NCI-H146 (cell line): ENCODE measurements at places on chromosomes 5 and 9.
A peak's percentile ranks its signal among the peaks of the same experiment; 100 is the strongest.

DNA sequence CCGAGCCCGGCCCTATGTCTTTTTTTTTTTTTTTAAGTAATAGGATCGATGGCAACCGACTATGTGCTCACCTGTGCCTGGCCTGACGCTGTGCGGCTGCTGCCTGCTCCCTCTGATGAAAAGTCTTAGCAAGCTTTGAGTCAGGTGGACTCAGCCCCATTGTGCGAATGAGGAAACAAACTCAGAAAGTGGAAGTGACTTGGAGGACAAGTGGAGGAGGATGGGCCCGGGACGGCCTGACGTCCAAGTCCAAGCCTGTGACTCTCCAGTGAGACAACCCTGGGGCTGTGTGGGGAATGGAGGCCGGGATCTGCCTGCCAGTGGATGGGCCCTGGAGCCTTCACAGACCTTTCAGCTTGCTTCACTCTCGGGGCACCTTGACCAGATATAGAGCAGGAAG, 57.9 kb downstream of the EXD3 start:
- DNase-seq: no peak

DNA sequence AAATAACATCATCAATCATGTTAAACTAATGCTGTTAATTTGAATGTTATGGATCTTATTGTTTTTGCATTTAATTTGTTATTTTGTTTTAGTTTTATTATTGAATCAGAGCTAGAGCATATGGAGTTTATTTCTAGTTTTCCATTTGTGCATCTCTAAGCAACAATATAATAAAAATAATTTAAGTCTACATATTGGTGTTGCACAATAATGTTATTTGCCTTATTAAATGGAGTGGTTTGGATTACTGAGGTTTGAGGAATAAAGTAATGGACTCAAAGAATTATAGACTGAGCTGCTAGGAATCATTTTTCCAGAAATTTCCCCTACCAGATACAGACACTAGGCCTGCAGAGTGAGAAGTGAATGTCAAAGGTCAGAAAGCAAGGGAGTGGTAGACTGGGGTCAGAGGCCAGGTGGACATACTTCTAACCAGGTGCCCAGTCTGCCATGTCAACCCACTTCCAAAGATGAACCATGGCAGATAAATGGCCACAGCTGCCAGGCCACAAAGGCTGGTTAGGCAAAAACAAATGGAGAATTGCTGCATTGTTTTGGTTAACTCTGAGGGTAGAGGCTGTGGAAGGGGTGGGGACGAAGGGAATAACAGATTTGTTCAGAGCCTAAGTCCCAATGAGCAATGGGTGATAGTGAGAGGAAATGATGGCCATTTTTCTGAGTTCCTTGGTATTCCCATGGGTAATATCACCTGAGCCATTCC, 113.1 kb downstream of the FBXL7 start:
- no peak for DNase-seq

DNA sequence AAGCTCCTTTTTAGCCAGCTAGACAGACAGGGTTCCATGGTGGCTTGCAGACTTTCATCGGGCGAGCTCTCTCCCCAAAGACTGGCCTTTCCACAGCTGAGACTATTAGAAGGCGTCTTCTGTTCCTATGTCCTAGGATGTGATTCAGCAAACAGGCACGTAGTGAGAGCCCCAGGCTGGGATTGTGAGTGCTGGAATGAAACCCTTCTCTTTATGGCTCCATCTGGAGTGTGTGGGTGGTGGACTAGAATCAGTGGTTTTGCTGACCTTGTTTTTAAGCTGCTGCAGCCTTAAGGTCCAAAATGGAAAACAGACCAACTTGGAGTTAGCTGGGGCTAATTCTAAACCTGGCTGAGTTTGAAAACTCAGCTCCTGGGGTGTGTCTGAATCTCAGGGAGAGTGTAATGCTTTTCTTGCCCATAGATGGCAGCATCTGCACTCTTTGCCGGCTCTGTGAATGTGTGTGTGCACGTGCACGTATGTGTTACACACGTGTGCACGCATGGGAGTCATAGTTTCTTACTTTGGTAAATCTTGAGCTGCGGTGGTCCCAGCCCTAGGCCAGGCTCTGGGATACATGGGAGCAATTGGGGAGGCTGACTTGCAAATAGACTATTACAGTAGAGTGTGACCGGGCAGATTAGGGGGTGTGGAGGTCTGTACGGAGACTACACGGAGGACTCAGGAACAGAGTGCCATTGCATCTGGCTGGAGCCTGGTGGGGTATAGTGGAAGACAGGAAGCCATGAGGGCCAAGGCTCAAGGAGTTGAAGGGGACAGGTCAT, 10.7 kb downstream of the GSN start:
- peak; percentile 24 for DNase-seq

DNA sequence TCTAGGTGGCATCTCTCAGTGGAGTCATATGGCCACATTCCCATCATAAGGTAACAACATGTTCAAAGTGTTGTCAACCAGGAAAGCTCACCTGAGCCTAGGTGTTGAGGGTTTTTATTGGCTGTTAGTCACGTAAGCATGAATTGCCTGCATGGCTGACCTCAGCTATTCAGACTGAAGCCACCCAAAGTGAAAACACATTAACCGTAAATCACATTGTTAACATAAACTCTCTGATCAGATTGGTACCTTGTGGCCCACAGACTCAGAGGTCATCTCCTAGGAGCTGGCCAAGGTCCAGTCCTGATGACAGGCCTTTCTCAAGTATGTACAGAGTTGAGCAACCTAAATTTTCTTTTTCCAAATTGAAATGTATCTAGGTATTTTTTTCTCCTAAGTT, 26.7 kb downstream of the SRFBP1 start:
- DNase-seq: no peak

DNA sequence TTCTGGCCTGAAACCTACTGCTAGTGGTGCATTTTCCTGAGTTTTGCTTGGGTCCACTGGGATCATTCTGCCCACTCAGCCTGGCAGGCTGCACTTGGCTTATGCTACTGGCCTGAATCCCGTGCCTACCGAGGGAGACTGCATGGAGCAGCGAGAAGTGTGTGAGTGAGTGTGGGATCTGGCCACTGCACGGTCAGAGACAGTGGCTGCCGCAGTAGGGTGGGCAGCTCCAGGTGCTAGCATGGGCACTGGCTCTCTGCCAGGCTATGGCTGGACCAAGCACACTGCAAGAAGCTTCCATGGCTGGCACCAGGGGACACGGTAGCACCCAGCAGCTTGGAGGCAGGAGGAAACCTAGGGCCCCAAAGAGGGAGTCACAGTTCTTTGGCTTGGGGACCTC, 1058.7 kb upstream of the ACO1 start:
- no peak for DNase-seq

- no peak for DNase-seq
These were observed 24.4 kb downstream of the HNRNPH1 start for GRCh38 chr5:179599100-179599499.

- no peak for DNase-seq
These were observed 1.0 kb downstream of the MRPS2 start for GRCh38 chr9:135501261-135502167.

DNA sequence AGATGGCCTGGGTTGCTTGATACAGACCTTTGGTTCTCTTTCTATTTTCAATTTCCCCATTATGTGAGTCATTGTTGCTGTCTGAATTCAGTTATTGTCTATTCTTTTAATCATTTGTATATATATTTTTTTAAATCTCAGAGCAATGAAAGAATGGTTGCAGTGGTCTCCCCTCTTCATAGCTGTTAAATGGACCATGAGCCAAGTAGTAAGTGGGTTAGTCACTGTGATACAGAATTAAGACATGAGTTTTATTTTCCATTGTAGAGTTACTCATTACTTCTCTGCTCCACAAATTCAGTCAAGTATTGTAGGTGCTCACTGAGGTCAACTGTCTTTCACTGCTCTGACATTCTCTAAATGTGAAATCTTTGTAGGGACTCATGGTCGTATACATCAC, 174.6 kb upstream of the GRAMD2B start:
- DNase-seq: no peak

DNA sequence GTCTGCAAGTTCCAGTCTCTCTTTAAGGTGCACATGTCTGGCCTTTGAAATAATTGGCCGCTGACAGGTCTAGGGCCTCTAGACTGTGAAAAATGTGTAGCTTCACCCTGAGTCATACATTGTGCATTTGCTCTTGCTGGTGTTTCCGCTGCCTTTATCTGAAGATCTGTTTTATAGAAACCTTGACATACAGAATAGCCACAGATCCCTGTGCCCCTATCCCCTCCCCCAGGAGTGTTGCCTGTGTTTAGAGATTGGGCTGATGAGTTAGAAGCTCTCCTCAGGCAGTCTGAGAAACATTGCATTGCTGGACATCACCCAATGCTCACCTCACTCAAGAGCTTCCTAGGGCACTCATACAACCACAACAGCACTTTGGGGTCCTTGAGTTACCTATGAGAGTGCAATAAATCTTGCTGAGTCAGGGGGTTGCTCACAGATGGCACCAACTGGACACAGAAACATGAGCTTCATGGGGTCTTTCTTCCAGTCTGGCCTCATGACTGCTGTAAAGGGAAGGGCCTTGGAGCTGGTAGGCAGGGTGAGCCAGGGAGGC, 3.8 kb upstream of the ZNF782 start:
- no peak for DNase-seq

DNA sequence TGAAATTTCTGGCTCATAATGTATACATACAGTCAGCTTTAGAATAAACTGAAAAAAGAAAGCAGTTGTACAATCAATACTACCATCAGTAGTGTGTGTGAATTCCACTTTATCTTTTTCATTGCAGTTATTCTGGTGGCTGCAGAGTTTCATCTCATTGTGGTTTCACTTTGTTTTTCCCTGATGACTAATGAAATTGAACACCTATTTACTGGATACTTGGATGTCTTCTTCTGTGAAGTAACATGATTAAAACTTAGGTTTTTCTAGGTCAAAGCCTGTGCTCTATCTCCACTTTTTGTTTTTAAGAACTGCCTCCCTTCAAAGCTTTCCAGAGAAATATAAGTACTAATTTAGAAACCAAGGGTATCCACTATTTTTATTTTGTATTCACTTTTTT, 174.3 kb downstream of the TRPM3 start:
- DNase-seq: no peak

- no peak for DNase-seq
These were observed 45.4 kb upstream of the TDRD7 start for GRCh38 chr9:97366476-97366875.

DNA sequence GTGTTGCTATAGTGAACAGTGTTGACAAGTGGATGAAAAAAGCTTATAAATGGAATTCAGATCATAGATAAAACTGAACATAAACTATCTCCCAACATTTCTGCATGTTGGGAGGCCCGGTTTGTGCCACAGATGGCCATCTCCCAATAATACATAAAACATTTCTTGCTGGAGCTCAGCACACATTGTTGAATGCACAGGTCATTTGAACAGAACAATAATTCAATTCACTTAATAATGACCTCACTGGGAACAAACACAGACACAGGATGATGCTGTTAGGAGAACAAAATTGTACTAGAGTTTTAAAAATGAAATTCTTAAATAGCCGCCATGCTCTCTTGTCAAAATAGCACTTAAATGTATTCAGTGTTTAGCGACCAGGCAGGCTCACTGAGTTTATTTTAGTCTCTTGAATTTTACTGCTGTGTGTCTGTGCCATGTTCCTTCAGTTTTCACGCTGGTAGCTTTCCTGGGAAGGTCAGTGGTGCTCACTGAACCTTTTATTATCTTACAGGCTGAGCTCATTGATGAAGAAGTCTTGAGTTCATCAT, 85.0 kb upstream of the SSBP2 start:
- peak; percentile 8 for DNase-seq

GRCh38 chr9:79591458-79591857, 19.7 kb downstream of the TLE4 start:
- DNase-seq: no peak

DNA sequence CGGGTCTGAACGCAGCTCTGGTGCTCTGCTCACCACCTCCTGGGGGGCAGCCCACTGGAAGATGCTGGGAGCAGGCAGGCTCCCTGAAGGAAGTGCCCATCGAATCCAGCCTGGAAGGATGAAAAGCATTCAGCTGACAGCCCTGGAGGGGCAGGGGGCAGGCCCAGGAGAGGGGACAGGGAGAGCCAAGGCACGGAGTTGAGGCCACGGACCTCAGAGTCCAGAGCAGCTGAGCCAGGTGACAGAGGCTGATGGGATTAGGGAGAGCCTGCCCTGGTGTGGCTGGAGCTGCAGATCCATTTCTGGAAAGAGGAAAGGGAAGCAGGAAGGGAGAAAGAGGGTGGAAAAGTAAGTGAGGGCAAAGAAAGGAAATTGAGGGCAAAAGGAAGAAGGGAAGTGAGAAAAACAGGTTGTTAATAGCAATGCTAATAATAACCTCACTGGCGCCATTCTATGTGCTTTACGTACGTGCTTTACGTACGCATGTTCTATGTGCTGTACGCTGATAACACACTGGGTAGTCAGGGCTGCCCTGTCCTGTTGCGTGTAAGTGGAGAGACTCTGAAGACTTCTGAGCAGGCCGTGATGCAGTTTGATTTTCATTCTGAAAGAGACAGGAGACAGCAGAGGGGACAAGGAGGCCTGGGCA, 52.6 kb downstream of the LMX1B start:
- DNase-seq: no peak

DNA sequence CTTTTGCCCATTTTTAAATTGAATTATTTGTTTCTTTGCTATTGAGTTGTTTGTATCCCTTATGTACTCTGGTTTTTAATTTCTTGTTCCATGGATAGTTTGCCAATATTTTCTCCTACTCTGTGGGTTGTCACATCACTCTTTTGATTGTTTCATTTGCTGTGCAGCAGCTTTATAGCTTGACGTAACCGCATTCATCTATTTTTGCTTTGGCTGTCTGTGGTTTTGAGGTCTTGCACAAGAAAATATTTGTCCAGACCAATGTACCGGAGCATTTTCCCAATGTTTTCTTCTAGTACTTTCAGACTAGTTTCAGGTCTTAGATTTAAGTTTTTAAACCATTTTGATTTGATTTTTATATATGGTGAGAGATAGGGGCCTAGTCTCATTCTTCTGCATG, 36.2 kb upstream of the ZNF366 start:
- DNase-seq: no peak

DNA sequence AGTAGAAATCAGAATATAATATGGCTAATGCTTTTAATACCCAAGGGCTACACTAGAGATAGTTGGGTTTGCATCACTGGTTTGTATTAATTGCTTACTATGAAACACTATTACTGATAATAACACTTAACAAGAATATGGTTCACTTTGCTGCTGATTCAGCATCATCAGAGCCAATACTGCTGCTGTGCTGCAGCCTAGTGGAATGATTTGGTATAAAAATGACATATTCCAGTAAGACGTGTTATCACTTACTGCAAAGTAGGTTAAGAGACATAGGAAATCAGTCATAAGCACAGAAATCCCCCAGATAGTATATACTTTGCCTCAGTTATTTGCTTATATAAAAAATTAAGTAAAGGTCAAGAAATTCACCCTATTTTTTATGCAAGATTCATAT, 2.8 kb downstream of the CDH10 start:
- peak; percentile 25 for DNase-seq

GRCh38 chr5:155181542-155181941, 168.0 kb downstream of the KIF4B start:
- DNase-seq: no peak

GRCh38 chr5:57884346-57885102, 401.9 kb upstream of the ACTBL2 start:
- no peak for DNase-seq

DNA sequence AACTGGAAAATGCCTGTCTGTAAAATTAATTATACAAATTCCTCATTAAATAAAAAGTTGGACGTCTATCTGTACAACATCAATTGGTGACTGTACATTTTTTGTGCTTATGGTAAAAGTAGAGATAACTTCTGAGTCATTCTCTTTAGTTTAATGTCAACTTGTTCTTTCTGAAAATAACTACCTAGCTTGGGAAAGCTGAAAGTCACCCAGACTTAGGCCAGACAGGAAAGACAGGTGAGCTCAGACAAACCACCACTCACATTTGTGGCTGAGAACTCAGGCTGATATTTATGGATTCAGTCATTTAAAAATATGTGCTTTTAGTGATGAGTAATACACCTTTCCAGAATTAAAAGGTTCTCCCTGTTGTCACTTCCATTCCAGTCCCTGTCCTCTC, 31.9 kb upstream of the ENTREP1 start:
- DNase-seq: no peak
